ENCODE measurements at places on chromosomes 12 and 14.

GRCh38 chr14:96363751-96364336 is 518 bp downstream of the GSKIP start:
- DNase-seq = peak; percentile 40

GRCh38 chr14:43475757-43476156 is 1031.3 kb downstream of the FSCB start:
- DNase-seq = no peak

DNA sequence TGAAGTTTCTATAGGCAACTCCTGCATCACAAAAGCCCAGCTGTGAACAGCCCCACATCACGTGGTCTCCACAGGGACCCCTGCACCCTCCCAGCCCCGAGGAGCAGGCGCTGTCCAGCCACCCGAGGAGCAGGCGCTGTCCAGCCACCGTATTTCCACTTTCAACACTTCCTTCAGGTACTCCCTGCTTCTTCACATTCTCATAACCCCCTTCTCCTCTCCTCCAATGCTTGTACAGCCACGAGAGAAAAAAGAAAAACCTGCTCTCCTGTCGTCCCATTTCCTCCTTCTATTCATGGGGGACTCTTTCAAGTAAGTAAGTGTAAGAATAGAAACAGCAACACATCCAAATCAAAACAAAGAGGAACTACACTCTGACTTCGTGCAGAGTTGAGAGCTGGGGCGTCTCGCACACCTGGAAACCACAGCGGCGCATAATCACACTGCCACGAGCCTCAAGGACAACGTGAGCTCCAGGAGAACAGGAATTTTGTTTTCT is 11.9 kb downstream of the CDC42BPB start:
- no peak for DNase-seq

- no peak for DNase-seq
These were observed 11.4 kb upstream of the ANKS1B start for GRCh38 chr12:99996095-99996494.

GRCh38 chr14:52948039-52948438 is 2.8 kb downstream of the FERMT2 start:
- DNase-seq = no peak

DNA sequence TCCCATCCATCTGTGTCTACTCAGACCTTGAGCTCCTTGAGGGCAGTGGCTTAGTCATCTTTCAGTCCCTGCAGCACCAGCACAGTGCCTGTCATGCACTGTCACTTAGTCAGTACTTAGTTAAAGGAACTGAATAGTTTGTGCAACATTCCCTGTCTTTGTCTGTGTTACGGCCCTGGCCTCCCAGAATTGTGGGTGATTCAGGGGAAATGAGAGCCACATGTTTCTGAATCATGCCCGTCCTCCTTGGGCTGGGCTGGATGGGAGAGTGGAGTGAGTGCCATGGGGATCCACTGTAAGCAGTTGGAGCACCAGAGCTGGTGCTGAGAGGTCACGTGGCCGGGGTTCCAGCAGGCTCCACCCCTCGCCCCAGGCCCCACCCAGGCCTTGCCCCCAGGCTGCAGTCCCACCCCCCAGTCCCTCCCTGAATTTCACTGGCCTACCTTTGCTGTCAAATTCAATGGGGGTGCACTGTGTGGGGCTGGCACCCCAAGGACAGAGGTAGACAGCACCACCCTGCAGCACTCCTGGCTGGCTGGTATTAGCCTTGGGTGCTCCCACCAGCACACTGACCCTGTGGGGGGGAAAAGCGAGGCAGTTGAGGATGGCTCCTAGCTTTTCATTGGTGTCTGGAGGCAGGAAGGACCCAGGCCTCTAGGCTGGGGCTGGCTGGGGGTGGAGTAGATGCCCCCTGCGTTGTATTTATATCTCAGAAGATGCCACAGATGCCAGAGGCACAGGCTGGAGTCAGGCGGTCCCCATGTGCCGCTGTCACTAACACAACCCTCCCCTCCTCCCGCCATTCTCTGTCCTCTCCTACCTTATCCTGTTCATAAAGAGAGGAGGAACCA is 7.5 kb downstream of the ITGA5 start:
- DNase-seq = no peak

- DNase-seq = no peak
These were observed 59.8 kb downstream of the SUDS3 start for GRCh38 chr12:118436002-118436730.

- DNase-seq = peak; percentile 21
These were observed 304.8 kb upstream of the OR4E1 start for GRCh38 chr14:21978184-21978998.

- no peak for DNase-seq
These were observed 178.2 kb downstream of the BCL11B start for GRCh38 chr14:99093532-99094517.

DNA sequence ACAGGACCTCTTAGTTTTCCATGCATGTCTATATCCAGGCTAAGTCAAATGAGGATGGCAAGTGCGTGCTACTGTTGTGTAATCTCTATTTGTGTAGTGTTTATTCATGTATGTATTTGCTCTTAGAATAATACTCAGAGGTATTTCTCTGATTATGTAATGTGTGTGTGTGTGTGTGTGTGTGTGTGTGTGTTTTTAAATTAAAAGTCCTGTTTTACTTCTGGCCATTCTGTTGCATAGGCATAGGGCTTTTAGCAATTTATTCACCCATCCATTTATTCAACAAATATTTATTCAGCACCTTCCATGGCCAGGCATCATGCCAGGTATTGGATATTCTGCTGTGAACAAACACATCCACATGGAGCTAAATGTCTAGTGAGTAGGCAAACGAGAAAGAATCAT is 63.5 kb downstream of the PELI2 start:
- no peak for DNase-seq
